Ovary (tissue), 10 donors: ENCODE measurements at places on chromosomes 1 and 21. TPM values are rescaled to one million over a fixed set of nuclear protein-coding genes. Genes with fewer than 3 reads are reported as not detected.
A peak's percentile ranks its signal among the peaks of the same experiment; 100 is the strongest.

- no peak overlapping the region for H3K4me3 ChIP-seq
- no peak for DNase-seq
- peaks cover 3% of the 10 kb centered on the region for H3K4me1 ChIP-seq
- no peaks in the 10 kb centered on the region for H3K27me3 ChIP-seq
Measured at GRCh38 chr1:9888886-9889285, 21.2 kb downstream of the CTNNBIP1 start.

- no peak for DNase-seq
- no peaks in the 10 kb centered on the region for H3K4me1 ChIP-seq
- H3K36me3 ChIP-seq = no peaks in the 10 kb centered on the region
- no peak overlapping the region for H3K27ac ChIP-seq
- H3K4me3 ChIP-seq = no peak overlapping the region
Measured at GRCh38 chr1:38291906-38292521, 245.4 kb upstream of the POU3F1 start.

- DNase-seq = no peak
- H3K36me3 ChIP-seq = no peaks in the 10 kb centered on the region
- peak overlapping the region; percentile 81 for H3K27ac ChIP-seq
- H3K27me3 ChIP-seq = no peaks in the 10 kb centered on the region
Measured at GRCh38 chr1:99661780-99662179, 15.9 kb downstream of the PALMD start.

DNA sequence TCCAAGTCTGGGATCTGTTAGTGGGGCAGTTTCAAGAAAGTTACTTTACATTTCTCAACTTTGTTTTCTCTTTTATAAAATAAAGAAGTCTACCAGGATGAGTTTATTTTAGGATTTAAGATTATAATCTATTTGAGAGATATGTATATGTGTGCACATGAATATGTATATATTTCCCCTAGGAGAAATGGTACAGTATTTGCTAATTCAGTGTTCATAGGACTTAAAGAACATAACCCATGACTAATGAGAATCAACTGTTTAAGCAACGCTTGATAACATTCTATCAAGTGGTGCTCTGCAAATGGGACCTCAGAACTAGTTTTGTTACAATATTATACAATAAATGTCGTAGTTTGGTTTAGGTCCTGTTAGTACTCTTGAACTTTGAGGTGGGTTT is 7.0 kb downstream of the BCAS2 start:
- DNase-seq = no peak
- no peaks in the 10 kb centered on the region for H3K27me3 ChIP-seq
- no peaks in the 10 kb centered on the region for H3K4me1 ChIP-seq
- H3K36me3 ChIP-seq = no peaks in the 10 kb centered on the region
- H3K4me3 ChIP-seq = no peak overlapping the region

DNA sequence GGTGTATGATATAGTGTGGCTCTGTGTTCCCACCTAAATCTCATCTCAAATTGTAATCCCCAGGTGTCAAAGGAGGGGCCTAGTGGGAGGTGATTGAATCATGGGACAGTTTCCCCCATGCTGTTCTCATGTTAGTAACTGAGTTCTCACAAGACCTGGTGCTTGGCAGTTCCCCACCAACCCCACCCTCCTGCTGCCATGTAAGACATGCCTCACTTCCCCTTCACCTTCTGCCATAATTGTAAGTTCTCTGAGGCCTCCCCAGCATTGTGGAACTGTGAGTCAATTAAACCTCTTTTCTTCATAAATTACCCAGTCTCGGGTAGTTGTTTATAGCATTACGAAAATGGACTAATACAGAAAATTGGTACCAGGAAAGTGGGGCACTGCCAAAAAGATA is 1705.3 kb downstream of the NCAM2 start:
- DNase-seq = no peak
- no peaks in the 10 kb centered on the region for H3K27me3 ChIP-seq
- H3K27ac ChIP-seq = no peak overlapping the region
- no peak overlapping the region for H3K4me3 ChIP-seq
- no peaks in the 10 kb centered on the region for H3K36me3 ChIP-seq

DNA sequence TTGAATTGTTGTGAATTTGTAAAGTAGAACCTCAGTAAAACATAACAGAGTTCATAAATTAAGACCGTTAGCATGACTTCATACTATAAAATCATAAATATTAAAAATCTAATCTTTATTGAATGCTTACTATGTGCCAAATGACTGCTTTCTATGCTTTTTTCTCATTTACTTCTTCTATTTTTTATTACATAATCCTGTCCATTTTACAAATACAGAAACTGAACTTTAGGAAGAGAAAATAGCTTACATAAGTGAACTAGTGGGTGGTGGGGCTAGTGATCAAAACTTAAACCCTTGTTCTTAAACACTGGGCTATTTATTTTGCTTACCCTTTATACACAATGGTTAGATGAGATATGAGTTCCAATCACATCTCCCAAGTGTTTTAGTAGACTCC is 122.3 kb downstream of the ZC3H11B start:
- no peak for DNase-seq
- no peaks in the 10 kb centered on the region for H3K27me3 ChIP-seq
- no peak overlapping the region for H3K4me3 ChIP-seq
- H3K4me1 ChIP-seq = no peaks in the 10 kb centered on the region
- H3K27ac ChIP-seq = no peak overlapping the region

DNA sequence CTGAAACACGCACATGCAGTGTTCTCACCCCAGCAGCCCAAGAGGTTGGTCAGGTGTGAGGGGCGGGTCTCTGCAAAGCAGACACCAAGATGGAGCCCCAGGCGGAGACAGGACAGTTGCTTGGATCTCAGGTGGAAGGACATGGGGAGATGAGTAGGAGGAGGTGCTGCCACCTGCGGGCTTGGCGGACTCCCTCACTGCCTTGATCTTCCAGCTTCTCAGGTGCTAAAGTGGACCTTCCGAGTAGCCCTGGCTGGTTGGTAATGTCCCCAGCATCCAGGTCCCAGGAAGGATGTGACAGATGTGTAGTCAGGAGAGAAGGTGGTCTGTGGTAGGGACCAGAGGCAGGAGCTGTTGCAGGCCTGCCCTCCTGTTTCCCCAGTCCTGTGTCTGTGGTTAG is 114.1 kb downstream of the AJAP1 start:
- no peaks in the 10 kb centered on the region for H3K27me3 ChIP-seq
- H3K4me3 ChIP-seq = no peak overlapping the region
- no peaks in the 10 kb centered on the region for H3K4me1 ChIP-seq
- no peaks in the 10 kb centered on the region for H3K36me3 ChIP-seq
- H3K27ac ChIP-seq = no peak overlapping the region

DNA sequence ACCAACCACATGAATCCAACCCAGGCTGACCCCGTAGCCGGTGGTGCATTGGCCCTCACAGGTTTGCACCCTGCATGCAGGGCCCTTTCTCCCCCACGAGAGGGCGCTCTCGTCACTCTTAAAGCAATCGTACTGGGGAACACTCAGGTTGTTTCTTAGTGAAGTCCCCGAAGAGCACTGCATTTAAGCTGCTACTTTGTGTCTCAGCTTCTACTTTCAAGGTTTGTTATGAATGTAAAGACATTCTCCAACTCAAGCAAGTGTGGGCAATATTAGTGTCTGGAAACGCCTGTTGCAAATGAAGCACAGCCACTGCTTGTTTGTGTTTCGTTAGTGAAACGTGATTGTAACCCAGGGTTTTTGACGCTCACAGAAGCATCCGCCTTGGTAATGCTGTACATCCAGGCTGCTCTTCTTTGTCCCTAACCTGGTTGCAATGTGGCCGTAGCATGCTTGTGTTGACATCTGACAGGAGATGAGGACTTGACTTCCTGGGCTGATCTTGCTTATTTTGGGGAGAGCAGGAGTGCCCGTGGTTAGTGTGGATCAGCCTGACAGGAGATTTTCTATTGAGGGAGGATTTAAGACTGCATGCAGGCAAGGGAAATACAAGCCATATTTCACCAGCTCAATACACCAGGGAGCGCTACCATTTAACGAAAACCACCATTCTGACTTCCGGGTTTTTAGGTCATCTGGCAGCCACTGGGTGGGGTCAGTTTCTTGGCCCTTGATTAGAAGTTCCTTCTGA is 79.8 kb downstream of the ST6GALNAC3 start:
- H3K36me3 ChIP-seq = no peaks in the 10 kb centered on the region
- peak overlapping the region; percentile 14 for H3K4me3 ChIP-seq
- H3K27me3 ChIP-seq = no peaks in the 10 kb centered on the region
- H3K27ac ChIP-seq = no peak overlapping the region

- H3K4me3 ChIP-seq = no peak overlapping the region
Measured at GRCh38 chr1:161885003-161885402, 118.9 kb downstream of the ATF6 start.

DNA sequence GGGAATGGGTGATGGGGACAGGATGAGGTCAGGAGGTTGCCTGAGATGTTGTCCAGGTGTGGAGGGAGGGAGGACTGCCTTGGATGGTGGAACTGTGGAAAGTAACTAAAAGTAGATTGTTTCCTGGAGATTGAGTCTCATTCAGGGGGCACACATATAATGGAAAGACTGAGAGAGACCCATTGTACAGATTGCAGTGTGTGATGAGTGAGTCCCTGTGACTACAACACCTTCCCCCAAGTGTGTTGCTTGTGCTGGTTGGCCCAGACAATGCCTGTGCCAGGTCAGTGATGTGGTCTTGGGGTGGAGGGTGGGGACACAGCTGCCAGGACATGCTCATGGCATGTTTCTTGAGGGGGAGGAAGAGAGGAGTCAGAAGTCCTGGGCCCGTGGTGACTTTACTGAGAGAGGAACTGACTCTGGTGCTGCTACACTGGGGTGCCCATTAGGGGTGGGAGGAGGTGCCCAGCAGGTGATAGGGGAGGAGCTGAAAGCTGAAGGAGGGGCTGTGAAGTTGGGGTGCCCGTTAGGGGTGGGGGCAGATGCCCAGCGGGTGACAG is 5.2 kb downstream of the SNAP47 start:
- no peaks in the 10 kb centered on the region for H3K27me3 ChIP-seq
- H3K4me1 ChIP-seq = peaks cover 16% of the 10 kb centered on the region
- H3K27ac ChIP-seq = no peak overlapping the region
- no peaks in the 10 kb centered on the region for H3K36me3 ChIP-seq
- no peak overlapping the region for H3K4me3 ChIP-seq
- DNase-seq = no peak

The FAM167B gene
- total RNA-seq = 2.6 TPM

The TPTE gene
- total RNA-seq = not detected

The SYTL1 gene
- total RNA-seq = 4.5 TPM
